ENCODE measurements at places on chromosomes 11 and 22. TPM values are rescaled to one million over a fixed set of nuclear protein-coding genes. Genes with fewer than 3 reads are reported as not detected.

DNA sequence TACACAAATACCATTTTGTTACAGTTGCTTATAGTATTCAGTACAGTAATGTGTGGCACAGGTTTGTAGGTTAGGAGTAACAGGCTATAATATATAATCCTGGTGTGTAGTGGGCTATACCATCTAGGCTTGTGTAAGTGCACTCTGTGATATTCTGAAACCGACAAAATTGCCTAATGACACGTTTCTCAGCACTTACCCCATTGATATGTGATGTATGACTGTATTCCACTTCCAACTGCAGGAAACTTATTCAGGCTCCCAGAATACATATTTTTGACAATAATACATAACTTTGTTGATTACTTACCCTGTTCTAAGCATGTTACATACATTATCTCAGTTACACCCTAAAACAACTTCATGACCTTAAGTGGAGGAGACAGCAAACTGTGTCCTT lies 5.1 kb upstream of the PICALM start:
- DNase-seq, result no peak
- no peak overlapping the region for H3K4me3 ChIP-seq
- no peak overlapping the region for H3K27ac ChIP-seq

GRCh38 chr11:67379061-67380058 lies 6.0 kb upstream of the CLCF1 start:
- H3K4me1 ChIP-seq, result peaks cover 9% of the 10 kb centered on the region
- no peak for DNase-seq
- peaks cover 44% of the 10 kb centered on the region for H3K27me3 ChIP-seq
- no peaks in the 10 kb centered on the region for H3K36me3 ChIP-seq
- H3K27ac ChIP-seq, result no peak overlapping the region

DNA sequence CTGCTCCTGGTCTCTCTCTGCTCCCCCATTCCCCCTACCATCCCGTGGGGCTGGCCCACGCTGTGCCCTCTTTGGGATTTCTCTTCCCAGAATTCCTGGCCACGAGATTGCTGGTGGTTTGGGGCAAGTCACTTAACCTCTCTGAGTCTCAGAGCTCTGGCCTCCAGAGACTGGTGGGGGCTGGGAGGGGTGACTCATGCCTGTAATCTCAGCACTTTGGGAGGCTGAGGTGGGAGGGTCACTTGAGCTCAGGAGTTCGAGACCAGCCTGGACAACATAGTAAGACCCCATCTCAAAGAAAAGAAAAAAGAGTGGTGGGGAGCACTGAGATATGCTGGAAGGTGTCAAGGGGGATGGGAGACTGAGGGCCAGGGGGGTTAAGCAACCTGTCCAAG lies 18.3 kb downstream of the OTUB1 start:
- H3K27ac ChIP-seq, result no peak overlapping the region
- DNase-seq, result no peak
- H3K4me3 ChIP-seq, result no peak overlapping the region
- H3K27me3 ChIP-seq, result peaks cover 29% of the 10 kb centered on the region
- peaks cover 6% of the 10 kb centered on the region for H3K4me1 ChIP-seq
- no peaks in the 10 kb centered on the region for H3K36me3 ChIP-seq

Gene MSANTD4
- 24.3 TPM for total RNA-seq

Gene OR52H1
- not detected for total RNA-seq

- H3K36me3 ChIP-seq, result peaks cover 3% of the 10 kb centered on the region
- H3K27me3 ChIP-seq, result no peaks in the 10 kb centered on the region
- H3K4me3 ChIP-seq, result no peak overlapping the region
These were observed 103.2 kb downstream of the ZBTB16 start for GRCh38 chr11:114162719-114163123.

GRCh38 chr22:48464246-48464645 lies 1363.4 kb downstream of the BRD1 start:
- H3K27ac ChIP-seq, result no peak overlapping the region
- no peak for DNase-seq
- peaks cover 4% of the 10 kb centered on the region for H3K27me3 ChIP-seq
- no peaks in the 10 kb centered on the region for H3K4me1 ChIP-seq
- no peaks in the 10 kb centered on the region for H3K36me3 ChIP-seq

GRCh38 chr11:76638270-76639197 lies 32.0 kb downstream of the LRRC32 start:
- DNase-seq, result no peak
- H3K27ac ChIP-seq, result no peak overlapping the region
- H3K27me3 ChIP-seq, result peaks cover 18% of the 10 kb centered on the region

DNA sequence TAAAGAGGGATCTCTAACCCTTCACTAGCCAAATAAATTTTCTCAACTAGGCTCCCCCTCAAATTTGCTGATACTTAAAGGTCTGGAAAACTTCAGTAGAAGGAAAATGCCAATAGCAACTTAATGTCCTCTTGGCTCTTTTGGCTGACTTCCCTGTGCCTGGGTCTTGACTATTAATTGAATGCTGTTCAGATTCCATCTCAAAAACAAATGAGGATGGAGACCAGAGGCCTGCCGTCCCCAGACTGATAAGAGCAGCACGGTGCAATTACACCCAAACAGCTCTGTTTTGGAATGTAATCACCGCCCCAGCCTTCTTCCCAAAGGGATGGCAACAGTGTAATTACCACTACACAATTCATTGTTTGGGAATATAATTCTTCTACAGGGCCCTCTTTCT lies 89.3 kb upstream of the CHRM4 start:
- no peak overlapping the region for H3K27ac ChIP-seq
- no peaks in the 10 kb centered on the region for H3K27me3 ChIP-seq
- peaks cover 5% of the 10 kb centered on the region for H3K36me3 ChIP-seq
- no peak overlapping the region for H3K4me3 ChIP-seq

Gene LRRC32
- 5.7 TPM for total RNA-seq

- no peaks in the 10 kb centered on the region for H3K27me3 ChIP-seq
- no peak overlapping the region for H3K27ac ChIP-seq
- H3K36me3 ChIP-seq, result no peaks in the 10 kb centered on the region
- no peaks in the 10 kb centered on the region for H3K4me1 ChIP-seq
These were observed 145.0 kb downstream of the CCDC34 start for GRCh38 chr11:27217948-27218420.

DNA sequence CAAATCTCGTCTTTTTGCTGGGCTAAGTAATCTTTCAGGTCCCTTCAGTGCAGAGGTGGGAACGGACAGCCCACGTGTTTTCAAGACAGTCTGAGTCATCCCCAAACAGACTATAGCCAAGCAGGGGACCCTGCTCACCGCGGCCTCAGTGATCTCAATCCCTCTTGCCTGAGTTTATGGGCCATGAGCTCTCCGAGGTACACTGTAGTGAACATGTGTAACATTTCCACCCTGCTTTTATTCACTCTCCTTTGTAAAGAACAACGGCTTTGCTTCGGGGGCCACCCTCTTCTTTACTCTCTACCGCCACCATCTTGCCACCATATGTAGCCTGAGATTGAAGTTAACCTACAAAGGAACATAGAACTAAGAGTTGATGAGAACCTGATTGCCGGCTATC lies 11.5 kb upstream of the KCTD14 start:
- no peak for DNase-seq
- no peaks in the 10 kb centered on the region for H3K36me3 ChIP-seq
- H3K4me1 ChIP-seq, result peaks cover 2% of the 10 kb centered on the region
- no peaks in the 10 kb centered on the region for H3K27me3 ChIP-seq
- no peak overlapping the region for H3K27ac ChIP-seq
